ENCODE measurements at places on chromosomes 2 and 18. TPM values are rescaled to one million over a fixed set of nuclear protein-coding genes. Genes with fewer than 3 reads are reported as not detected.
A peak's percentile ranks its signal among the peaks of the same experiment; 100 is the strongest.

GRCh38 chr18:57910817-57911216, 107.7 kb upstream of the ATP8B1 start:
- peaks cover 4% of the 10 kb centered on the region for H3K4me1 ChIP-seq
- peaks cover 3% of the 10 kb centered on the region for H3K27me3 ChIP-seq
- H3K4me3 ChIP-seq = no peak overlapping the region
- H3K36me3 ChIP-seq = no peaks in the 10 kb centered on the region
- H3K27ac ChIP-seq = no peak overlapping the region

GRCh38 chr2:213171147-213171546, 19.7 kb upstream of the IKZF2 start:
- H3K36me3 ChIP-seq = no peaks in the 10 kb centered on the region
- no peaks in the 10 kb centered on the region for H3K4me1 ChIP-seq
- no peak overlapping the region for H3K4me3 ChIP-seq
- no peak for DNase-seq

DNA sequence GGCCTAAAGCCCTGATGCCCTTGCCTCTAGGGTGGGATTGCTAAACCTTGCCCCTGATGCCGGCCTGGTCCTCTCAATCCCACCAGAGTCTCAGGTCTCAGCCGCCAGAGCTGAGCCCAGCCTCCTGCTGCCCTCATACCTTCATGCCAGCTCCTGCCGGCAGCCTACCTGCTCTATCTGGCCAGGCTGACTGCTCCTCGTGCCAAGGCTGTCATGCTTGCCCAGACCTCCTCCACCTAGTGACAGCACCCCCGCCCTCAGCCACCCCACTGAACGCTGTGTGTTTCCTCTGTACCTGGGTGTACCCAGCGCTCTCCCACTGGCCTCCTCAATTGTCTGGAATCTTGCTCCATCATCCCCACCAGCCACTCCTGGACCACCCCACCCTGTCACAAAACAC, 120.1 kb downstream of the CACNB4 start:
- H3K4me1 ChIP-seq = peaks cover 2% of the 10 kb centered on the region
- no peak overlapping the region for H3K27ac ChIP-seq
- H3K4me3 ChIP-seq = no peak overlapping the region
- no peaks in the 10 kb centered on the region for H3K36me3 ChIP-seq

DNA sequence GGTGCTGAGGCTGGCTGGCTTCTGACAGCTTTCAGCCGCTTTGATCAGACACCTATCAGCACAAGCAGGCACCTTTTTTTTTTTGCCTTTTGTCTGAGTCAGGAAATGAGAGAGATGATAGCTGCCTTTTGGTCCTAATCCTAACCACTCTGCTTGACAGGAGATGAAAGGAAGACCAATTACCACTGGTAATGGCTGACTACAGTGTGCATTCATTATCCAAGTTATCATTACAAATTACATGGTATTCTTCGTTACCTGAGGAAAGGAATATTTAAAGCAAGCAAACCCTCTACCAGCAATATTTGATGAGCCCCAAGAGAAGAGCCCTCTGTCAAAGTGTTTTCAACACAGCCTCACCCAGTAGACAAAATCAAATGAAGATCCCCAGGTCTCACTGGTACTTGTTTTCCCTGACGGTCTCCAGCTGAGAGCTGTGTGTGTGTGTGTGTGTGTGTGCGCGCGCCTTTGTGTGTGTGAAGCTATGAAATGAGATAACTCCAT, 925.7 kb downstream of the DCDC2C start:
- H3K27ac ChIP-seq = no peak overlapping the region
- H3K4me1 ChIP-seq = no peaks in the 10 kb centered on the region
- no peak for DNase-seq

GRCh38 chr2:200306931-200307723, 634 bp downstream of the SPATS2L start:
- peak overlapping the region; percentile 81 for H3K4me3 ChIP-seq
- H3K27ac ChIP-seq = peak overlapping the region; percentile 98
- H3K27me3 ChIP-seq = no peaks in the 10 kb centered on the region
- peaks cover 27% of the 10 kb centered on the region for H3K4me1 ChIP-seq
- DNase-seq = no peak
- H3K36me3 ChIP-seq = peaks cover 3% of the 10 kb centered on the region

Gene LINC00305
- total RNA-seq = not detected

Gene DSEL
- 17.6 TPM for total RNA-seq

Gene TP53I3
- total RNA-seq = 35.5 TPM
